Activated T-cell treated with anti-CD3 and anti-CD28 coated beads for 1 hour (primary cell): ENCODE measurements at places on chromosomes 7 and 10.

GRCh38 chr10:6406220-6407033 lies 173.6 kb downstream of the PRKCQ start:
- DNase-seq = no peak

DNA sequence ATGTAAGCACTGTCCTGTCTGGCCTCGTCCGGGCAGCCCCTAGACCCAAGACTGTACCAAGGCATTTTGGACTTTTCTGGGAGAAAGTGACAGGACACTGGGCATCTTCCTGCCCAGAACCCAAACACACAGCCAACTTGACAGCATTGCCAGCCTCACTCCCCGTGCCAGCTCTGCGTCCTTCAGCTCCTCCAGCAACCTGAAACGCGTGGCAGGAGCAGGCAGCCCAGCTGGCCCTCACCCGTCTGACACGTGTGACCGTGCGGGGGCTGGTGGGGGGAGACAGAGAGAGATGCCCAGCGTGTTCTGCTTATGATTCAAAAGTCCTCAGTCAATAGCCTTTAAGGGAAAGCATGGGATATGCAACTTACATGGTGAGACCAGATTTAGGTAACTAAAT lies 50.3 kb upstream of the SLC29A3 start:
- DNase-seq = no peak

DNA sequence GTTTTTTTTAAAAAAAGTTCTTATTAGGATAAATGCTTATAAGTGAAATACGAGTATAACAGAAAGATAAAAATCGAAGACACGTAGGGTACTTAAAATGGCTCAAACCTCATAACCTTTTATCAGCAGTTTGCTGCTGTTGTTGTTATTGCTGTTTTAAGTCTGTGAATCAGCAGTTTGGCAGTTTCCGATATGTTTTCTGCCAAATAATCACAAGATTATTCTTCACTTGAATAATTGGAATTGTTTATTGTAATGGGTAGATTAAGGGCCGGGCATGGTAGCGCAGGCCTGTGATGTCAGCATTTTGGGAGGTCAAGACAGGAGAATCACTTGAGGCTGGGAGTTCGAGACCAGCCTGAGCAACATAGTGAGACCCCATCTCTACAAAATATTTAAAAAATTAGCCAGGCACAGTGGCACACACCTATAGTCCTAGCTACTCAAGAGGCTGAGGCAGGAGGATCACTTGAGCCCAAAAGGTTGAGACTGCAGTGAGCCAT lies 177.6 kb downstream of the VTI1A start:
- DNase-seq = no peak

- no peak for DNase-seq
Measured at GRCh38 chr10:127990846-127991542, 84.1 kb downstream of the PTPRE start.

DNA sequence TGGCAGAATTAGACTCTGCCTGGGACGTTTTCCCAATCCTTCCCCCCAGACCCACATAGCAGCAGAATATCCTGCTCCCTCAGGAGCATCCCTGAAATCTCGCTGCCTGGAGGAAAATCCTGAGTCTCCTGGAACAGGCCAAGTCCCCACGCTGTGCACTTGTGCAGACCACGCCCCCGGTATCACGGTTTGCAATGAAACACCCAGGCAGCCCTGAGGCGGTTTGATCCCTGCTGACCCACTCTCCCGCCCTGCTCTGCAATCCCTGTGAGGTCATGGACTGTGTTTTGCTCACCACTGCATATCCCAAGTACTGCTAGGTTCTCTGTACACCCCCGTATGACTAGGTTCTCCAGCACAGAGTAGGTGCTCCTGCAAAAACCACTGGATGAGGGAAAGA lies 411.8 kb upstream of the MGMT start:
- DNase-seq = no peak

DNA sequence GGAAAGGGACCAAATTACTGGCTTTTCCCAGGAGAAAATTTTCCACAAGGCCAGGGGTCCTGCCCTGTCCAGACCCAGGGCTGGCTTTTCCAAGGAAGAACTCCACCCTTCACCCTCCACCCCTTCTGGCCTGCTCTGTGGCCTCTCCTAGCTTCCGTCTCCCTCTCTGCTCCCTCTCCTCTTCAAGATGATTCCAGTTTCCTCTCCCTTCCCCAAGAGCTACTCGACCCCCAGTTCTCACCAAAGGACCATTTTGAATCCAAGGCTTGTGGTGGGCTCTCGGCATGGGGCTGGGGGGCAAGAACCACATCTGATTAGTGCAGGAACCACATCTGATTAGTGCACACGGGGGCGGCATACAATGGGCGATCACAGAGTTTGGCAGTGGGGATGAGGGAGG lies 7.7 kb downstream of the CHAT start:
- DNase-seq = no peak

- DNase-seq = no peak
Measured at GRCh38 chr7:30835396-30835915, 64.2 kb downstream of the MINDY4 start.

DNA sequence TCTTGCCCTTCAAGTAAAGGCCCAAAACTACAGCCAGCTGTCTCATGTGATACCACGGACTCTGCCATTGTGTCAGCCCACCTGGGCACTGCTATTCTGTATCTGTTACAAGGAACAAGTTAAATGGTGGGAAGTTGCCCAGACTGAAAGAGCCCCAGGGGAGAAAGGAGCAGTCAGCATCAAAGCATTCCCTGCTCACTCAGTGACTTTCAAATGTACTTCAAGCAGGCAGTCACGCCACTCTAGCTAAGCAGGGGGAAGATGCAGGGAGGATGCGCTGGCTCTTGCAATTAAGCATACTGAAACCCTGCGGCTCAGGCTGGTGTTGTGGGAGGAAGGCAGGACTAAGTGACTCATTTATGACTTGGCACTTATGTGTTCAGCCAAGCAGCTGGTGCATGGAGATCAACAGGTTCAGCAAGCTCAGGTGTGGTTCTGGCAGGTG lies 1249.6 kb downstream of the TYW1 start:
- no peak for DNase-seq

- DNase-seq = no peak
Measured at GRCh38 chr10:77974396-77975074, 48.0 kb upstream of the DLG5 start.

DNA sequence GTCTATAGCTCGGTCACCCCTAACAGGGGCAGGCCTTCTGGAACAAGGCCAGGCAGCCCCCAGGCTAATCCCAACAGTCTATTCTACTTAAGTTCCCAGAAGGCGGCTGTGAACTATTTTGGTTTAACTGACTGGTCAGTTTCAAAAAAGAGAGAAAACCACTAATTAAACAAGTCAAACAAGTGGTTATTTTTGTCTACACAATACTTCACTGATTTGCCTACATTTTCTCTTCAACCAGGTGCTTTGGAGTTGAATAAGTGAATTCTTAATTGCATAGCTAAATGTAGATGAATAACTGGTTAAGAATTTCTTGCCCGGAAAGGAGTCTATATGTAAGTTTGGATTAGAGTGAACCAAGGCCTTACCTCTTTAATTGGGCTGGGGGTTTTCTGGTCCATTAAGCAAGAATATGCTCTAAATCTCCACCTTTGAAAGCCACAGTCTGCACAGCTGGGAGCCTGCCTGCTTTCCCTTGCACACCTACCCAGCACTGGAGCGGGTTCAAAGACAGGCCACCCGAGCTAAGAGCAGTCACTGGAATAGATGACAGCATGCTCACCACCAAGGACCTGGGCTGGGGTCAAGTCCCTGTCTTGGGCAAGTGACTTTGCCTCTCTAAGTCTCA lies 70.4 kb downstream of the TBXAS1 start:
- DNase-seq = no peak

DNA sequence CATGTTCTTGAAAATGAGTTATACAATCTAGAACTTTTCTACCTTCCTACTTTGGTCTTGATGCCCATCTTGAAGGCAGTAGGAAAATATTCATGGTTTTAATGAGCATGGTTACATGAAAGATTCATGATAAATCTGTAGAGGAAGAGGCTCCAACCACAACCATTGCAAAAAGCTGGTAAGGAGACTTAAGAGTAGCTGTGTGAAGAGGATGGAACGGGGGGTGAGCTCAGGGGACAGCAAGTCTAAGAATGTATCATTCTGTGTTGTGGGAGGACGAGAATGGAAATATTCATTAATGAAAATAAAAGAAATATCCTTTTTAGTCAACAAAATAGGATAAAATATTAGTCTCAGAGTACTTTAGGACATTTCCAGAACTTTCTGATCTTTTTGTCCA lies 81.1 kb downstream of the BMPER start:
- no peak for DNase-seq

DNA sequence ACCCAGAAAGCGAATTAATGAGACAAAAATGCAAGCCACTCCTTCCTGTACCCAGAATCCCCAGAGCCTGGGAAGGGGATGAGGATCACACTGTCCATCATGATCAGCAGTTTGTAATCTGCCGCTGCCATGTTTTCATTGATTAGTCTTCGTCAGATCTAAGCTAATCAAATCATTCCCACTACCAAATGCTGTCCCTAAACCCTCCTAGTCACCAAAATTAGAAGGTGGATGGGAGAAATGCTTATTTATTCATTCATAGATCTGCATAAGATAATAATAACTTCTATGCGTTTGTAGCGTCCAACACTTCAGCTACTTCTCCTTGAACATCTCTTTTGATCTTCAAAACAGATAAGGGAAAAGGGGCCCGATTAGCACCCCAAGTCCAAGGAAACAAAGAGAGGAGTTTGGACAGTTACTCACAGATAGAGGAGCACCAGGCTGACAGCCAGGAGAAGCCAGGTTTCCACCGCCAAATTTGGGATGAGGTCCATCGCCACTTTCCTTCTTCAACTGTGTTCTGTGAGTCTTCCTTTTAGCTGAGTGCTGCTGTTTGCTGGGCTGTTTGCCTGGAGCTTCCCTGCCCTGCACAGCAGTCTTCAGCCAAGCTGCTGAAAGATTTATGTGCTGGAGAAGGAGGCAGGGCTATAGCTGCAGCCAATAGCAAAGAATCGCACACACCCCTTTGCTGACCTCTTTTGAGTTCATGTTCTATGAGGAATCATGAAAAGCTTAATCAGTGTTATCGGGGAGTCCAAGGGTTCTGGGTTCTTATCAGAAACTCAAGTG lies at the start of gene CYP3A5:
Gene CYP3A5 (minus strand): TSS at position 597 of the 792 bp plus-strand sequence. CDS start 100 bp downstream, at position 497.
- no peak for DNase-seq

DNA sequence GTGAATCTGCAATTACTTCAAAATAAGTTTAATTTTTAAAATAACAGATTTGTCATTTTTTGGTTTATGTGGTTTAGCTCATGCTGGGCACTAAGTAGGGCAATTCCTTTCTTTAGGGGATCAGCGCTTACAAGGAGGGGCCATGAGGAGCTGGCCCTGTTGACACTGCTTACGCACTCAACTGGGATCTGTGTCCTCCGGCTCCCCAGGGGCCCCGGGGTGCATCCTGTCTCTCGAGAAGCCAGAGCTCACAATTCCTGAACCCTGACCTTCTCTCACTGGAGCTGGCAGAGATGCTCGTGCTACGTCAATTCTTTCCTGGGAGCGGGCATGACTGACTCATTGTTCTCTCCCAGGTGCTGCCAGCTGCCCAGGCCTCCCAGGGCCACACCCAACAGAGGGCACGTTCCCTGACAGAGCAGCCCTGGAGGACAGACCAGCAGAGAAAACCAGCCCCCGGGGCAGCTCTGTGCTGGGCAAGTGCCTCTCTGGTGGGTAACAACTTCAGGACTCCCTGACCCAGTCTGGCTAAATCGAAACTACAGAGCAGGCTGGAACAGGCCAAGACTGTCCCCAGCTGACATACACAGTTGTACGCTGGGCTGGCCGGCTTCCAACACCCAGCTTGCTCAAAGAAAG lies 36.8 kb downstream of the CTBP2 start:
- no peak for DNase-seq

- no peak for DNase-seq
Measured at GRCh38 chr7:24138343-24138742, 145.6 kb upstream of the NPY start.

GRCh38 chr7:46565253-46566096 lies 644.4 kb upstream of the IGFBP3 start:
- no peak for DNase-seq

DNA sequence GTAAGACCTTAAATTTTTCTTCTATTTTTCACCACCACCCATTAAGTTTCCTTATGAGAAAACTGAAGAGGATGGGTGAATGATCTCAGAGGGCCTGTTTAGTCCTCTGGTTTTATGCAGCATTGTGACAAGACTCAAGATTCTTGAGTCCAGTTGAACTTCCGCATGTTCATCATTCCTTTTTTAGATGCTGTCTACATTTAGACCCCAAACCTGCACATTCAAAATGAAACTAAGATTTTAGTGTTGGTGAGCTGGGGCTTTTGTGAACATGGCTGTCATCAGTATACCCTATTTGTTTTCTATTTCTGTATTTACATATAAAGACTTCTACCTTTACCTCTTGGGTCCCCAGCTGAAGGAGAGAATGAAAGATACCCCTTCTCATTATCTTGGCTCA lies 31.1 kb downstream of the NET1 start:
- DNase-seq = no peak

DNA sequence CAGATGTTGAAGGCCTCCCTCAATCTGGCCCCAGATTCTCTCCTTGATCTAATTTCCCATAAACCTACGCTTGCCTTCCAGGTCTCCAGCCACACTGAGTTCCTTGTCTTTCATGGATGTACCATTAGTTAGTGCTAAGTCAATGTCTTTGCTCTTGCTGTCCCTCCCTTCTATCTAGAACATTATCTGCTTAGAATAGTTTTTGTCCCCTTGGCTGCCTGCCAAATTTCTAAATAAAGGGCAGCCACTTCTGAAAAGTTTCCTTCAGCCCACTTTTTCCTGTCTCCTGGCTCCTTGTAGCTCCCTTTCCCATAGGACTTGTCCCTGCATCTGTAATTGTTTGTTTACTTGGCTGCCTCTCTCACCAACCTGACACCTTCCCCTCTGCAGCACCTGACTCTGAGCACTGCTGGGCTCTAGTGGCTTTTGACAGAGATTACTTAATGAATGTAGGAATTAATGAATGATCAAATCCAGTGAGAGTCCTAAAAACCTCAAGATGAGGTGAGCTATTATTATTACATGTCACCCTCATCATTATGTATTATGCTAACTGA lies 58.3 kb downstream of the CXCL12 start:
- DNase-seq = no peak

DNA sequence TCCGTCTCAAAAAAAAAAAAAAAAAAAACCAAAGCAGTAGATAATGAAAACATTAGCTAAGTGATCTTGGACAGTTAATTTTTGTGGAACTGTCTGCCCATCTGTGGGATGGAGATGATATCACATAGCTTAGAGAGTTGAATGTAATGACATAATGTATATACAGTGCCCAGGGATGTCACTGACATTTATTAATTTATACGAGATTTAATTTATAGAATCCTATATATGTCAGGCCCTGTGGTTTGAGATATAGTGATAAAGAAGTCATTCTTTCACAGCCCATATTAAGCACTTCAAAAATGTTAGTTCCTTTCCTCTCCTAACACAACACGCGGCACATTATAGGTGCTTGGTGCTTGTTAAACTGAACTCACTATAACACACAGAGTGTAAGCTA lies 4.0 kb downstream of the ENO4 start:
- no peak for DNase-seq
